ENCODE measurements at places on chromosomes 12 and 14.
A peak's percentile ranks its signal among the peaks of the same experiment; 100 is the strongest.

DNA sequence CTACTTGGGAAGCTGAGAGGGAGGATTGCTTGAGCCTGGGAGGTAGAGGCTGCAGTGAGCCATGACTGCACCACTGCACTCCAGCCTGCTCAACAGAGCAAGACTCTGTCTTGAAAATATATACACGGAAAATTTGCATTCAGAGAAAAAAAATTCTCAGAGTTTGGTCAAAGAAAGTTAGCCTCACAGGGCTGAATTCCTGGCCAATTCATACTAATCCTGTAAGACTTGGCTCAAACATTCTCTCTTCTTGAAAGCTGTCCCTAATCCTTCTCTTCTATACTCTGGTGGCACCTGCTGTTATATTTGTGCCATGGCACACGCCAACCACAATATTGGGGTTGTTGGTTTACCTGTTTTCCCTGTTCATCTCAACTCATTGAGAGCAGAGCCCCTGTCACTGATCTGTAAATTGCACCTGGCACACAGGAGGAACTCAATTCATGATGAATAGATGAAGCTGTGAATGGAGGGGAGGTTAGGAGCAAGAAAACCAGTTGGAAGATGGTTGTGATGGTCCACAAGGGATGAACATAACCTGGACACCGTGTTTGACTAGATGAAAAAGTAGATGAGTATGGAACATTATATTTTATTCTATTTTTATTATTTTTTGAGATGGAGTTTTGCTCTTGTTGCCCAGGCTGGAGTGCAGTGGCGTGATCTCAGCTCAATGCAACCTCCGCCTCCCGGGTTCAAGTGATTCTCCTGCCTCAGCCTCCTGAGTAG is 36.8 kb upstream of the SPTSSA start:
- peak; percentile 34 for DNase-seq

DNA sequence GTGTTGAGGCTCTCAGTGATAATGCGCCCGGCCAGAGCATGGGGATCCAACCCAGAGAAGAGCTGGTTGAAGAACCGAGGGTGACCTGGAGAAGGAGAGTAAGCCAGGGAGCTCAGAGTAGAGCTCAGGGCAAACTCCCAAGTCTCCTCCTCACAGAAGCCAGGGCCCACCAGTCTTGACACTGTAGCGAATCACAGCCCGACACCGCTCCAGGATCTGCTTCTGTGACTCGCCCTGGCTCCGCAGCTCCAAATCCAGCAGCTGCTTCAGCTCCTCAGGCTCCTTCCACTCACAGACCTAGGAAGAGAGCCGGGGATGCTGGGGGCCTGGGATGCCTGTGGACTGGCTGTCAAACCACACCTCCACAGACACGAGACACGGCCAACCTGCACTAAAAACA is 8.2 kb upstream of the ZNF740 start:
- DNase-seq, result no peak

GRCh38 chr14:86797075-86797351 is 1196.0 kb downstream of the GALC start:
- no peak for DNase-seq

GRCh38 chr12:23083267-23083666 is 458.3 kb downstream of the ETNK1 start:
- DNase-seq, result no peak

- DNase-seq, result no peak
Measured at GRCh38 chr12:100843061-100843460, 48.5 kb downstream of the ANO4 start.

GRCh38 chr12:100481021-100481420 is 7.4 kb downstream of the NR1H4 start:
- no peak for DNase-seq

- no peak for DNase-seq
Measured at GRCh38 chr12:1848146-1848545, 27.8 kb downstream of the LRTM2 start.
